ENCODE measurements at places on chromosomes 3 and 15. TPM values are rescaled to one million over a fixed set of nuclear protein-coding genes. Genes with fewer than 3 reads are reported as not detected.

GRCh38 chr3:50503504-50504342 is at the start of gene CACNA2D2:
Gene CACNA2D2 (minus strand): TSS chr3:50503634. CDS start chr3:50503423, 211 bp downstream.
- H3K4me1 ChIP-seq: no peaks in the 10 kb centered on the region
- H3K36me3 ChIP-seq: no peaks in the 10 kb centered on the region
- H3K27ac ChIP-seq: no peak within 1 kb of the TSS

GRCh38 chr3:65039754-65040210 is 352.0 kb upstream of the ADAMTS9 start:
- no peaks in the 10 kb centered on the region for H3K4me1 ChIP-seq
- H3K27me3 ChIP-seq: no peaks in the 10 kb centered on the region
- no peak overlapping the region for H3K27ac ChIP-seq
- no peak overlapping the region for H3K4me3 ChIP-seq

GRCh38 chr3:23444386-23444785 is 241.3 kb downstream of the UBE2E2 start:
- H3K4me3 ChIP-seq: no peak overlapping the region
- H3K27ac ChIP-seq: no peak overlapping the region
- H3K27me3 ChIP-seq: no peaks in the 10 kb centered on the region
- DNase-seq: no peak

GRCh38 chr3:149560001-149560400 is 85.5 kb downstream of the TM4SF4 start:
- DNase-seq: no peak
- H3K36me3 ChIP-seq: no peaks in the 10 kb centered on the region
- H3K4me3 ChIP-seq: no peak overlapping the region
- no peaks in the 10 kb centered on the region for H3K4me1 ChIP-seq

- no peak overlapping the region for H3K27ac ChIP-seq
- H3K36me3 ChIP-seq: no peaks in the 10 kb centered on the region
Measured at GRCh38 chr3:184467171-184467570, 87.3 kb downstream of the CHRD start.

DNA sequence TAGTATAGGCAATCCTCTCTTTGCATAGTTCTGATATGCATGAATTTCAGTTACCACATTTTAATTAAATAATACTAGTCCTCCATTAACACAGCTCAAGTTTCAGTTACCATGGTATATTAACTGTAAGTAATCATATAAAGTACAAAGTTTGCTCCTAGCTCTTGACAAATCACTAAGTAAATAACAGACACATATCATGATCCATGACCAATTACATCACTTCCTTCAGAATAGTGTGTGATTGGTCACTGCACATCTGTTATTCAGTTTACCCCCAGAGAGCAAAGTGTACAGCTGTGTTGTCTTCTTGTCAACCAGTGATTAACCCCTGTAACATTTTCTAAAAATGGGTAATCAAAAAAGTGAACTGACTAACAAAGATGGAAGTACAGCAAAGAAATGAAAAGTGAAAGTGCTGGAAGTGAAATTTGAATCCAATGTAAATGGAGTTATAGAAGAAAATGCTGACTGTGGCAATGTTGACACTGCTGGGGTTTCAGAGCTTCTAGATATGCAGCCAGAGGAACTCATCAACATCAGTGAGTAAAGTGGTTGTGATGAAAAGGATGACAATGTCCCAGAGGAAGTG is 30.2 kb upstream of the LEKR1 start:
- H3K4me3 ChIP-seq: no peak overlapping the region
- H3K4me1 ChIP-seq: peaks cover 34% of the 10 kb centered on the region
- peak overlapping the region; percentile 52 for H3K27ac ChIP-seq
- H3K36me3 ChIP-seq: peaks cover 38% of the 10 kb centered on the region
- no peak for DNase-seq

DNA sequence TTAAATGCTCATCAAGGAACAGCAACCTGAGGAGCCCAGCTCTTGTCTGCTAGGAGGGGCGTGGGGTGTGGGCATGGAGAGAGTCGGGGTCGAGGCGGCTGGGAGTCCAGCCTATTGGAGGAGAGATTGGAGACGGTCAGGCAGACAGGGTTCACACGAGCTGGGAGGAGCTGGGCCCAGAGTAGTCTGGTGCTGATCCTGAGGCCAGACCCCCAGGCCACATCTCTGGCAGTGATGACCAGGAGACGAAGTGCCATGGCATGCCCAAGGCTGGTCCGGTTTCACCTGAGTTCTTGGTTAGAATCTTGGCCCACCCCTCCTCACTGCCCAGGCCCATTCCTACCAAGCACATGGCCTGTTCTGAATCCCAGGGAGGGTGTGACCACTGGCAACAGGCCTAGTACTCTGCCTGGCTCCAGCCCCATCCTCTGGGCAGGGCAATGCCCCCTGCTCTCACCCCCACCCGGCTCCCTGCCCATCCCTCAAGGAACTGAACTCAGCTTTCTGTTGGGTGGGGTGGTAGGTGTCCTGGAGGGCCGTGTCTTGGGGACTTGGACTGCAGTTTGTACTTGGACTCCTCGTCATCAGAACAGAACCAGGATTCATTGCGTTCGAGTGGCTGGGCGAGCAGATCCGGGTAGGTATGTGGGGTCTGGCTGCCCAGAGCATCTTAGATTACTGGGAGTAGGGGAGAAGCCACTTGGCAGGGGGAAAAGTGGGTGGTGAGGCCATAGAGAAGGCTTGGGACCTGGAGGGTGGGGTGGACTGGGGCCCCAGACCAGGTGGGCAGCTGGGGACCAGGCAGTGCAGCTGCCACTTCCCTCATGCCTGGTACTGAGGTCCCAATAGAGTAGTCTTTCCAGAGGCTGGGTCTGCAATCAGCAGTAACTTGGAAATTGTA is 20.8 kb downstream of the SLC28A1 start:
- no peak overlapping the region for H3K4me3 ChIP-seq
- H3K27me3 ChIP-seq: peaks cover 2% of the 10 kb centered on the region
- no peak overlapping the region for H3K27ac ChIP-seq
- H3K36me3 ChIP-seq: no peaks in the 10 kb centered on the region

DNA sequence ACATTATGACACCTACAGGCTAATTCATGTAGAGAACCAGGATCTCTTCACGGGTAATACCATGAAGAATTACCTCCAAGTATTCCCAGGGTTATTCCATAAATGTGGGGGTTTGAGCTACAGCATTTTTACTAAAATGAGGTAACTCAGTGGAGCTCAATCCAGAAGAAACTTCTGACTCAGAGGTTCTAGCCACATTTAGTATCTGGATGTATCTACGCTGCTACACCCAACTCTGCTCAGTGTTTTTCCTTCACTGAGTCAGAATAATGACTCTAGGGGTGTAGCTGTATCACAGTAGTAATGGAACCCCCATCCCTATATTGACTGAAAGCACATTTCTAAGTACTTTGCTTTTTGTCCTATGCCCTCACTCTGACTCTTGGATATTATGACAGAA is 52.4 kb downstream of the COPS2 start:
- no peaks in the 10 kb centered on the region for H3K4me1 ChIP-seq
- H3K27ac ChIP-seq: no peak overlapping the region
- no peak overlapping the region for H3K4me3 ChIP-seq
- H3K36me3 ChIP-seq: peaks cover 14% of the 10 kb centered on the region

- H3K27ac ChIP-seq: no peak overlapping the region
- H3K27me3 ChIP-seq: no peaks in the 10 kb centered on the region
- no peaks in the 10 kb centered on the region for H3K36me3 ChIP-seq
- H3K4me1 ChIP-seq: peaks cover 21% of the 10 kb centered on the region
- DNase-seq: no peak
Measured at GRCh38 chr15:90044916-90045371, 43.8 kb downstream of the ZNF710 start.

DNA sequence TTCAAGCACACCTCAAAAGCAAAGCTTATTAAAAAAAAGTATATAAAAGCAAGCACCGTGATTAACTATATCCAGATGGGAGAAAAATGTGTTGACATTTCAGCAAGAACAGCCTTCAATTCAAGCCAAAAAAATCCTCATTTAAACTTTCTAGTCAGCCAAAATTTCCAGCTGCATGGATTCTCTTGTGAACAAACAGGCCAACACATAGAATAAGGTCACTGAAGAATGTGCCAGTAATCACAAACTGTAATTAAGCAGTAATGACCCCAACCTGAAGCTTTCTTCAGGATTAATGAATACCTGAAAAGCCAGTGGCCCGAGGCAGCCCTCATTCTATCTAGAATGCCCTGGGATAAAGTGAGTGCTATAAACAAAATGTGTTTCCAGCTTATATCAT is 130.7 kb upstream of the KCNMB2 start:
- no peaks in the 10 kb centered on the region for H3K4me1 ChIP-seq
- H3K4me3 ChIP-seq: no peak overlapping the region
- H3K27me3 ChIP-seq: no peaks in the 10 kb centered on the region
- DNase-seq: no peak
- H3K27ac ChIP-seq: no peak overlapping the region

DNA sequence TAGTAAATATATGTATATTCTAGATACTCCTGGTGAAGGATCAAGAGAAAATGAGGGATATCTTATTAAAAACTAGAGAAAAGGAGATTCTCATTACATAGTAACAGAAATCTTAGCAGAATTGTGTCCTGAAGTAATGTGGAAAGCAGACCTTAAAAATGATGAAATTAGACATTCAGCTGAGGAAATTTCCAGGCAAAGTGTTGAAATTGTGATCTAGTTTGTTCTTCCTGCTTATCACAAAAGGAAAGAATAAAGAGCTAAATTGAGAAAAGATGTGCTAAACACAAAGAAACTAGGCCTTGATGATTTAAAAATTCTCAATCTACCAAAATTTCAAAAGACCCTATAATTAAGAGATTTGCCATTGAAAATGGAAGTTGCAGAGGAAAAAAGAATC is 362.6 kb upstream of the PLSCR5 start:
- no peak for DNase-seq
- no peak overlapping the region for H3K4me3 ChIP-seq
- H3K4me1 ChIP-seq: no peaks in the 10 kb centered on the region
- H3K27ac ChIP-seq: no peak overlapping the region

DNA sequence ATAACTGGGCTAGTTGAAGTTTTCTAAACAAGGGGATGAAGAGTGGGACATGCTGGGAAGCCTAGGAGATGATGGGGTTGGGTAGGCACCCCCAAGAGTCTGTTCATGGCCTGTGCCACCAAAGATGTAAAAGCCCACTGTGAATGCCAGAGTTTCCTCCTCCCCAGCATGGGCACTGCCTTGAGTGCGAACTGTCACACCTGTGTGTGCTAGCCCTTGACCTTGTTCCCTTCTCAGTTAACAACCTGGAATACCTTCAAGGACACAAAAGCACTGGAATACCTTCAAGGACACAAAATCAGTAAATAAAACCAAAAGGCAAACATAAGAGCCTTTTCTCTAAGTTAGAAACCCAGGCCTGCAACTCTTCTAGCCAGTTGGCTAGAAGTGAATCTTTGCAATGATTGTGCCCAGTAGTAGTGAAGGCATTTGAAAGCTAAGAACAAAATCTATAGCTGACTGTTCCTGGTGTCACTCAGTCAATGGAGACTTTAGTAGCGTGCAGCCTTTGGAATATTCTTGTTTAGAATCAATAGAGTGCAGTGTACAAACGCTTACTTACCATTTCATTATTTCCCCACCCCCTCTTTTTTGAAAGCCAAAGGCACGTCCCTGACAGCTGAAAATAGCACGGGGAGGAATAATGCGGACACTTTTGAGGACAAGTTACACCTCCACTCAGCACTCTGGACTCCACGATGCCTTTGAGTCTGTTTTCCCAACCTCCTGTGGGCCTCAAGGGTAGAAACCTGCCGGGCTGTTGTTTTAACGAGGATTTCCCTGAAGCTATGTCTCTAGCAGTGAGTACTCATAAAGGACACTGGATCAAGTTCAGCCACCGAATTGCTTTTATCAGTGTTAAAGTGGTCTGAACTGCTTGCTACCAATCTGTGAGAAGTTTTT is 24.2 kb downstream of the PSMD6 start:
- H3K27me3 ChIP-seq: no peaks in the 10 kb centered on the region
- peak overlapping the region; percentile 36 for H3K27ac ChIP-seq
- no peak overlapping the region for H3K4me3 ChIP-seq
- H3K36me3 ChIP-seq: peaks cover 67% of the 10 kb centered on the region
- DNase-seq: no peak

DNA sequence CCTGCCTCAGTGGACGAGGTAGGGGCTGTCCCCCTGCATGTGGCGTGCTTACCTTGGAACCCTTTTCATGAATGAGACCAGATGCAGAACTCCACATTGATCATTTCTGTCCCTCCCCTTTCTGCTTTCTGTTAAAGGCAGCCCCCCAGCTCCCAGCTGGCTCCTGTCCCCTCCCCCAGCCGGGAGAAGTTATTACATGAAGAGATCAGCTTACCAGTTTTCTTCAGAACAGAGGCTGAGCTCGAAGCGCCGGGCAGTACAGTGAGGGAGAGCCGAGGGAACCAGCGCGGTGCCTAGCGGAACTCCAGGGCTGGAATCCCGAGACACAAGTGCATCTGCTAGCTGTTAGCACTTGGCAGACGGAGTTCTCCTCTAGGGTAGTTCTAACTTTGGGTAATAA is 263.3 kb upstream of the NR2E3 start:
- peaks cover 5% of the 10 kb centered on the region for H3K27me3 ChIP-seq
- DNase-seq: no peak
- H3K36me3 ChIP-seq: no peaks in the 10 kb centered on the region

GRCh38 chr3:141011997-141012262 is 39.2 kb upstream of the SPSB4 start:
- no peak overlapping the region for H3K4me3 ChIP-seq
- H3K4me1 ChIP-seq: peaks cover 8% of the 10 kb centered on the region
- no peak overlapping the region for H3K27ac ChIP-seq
- no peaks in the 10 kb centered on the region for H3K36me3 ChIP-seq
- no peak for DNase-seq

GRCh38 chr3:51362476-51362875 is 22.6 kb upstream of the MANF start:
- no peak overlapping the region for H3K27ac ChIP-seq
- no peaks in the 10 kb centered on the region for H3K36me3 ChIP-seq
- no peak overlapping the region for H3K4me3 ChIP-seq
- peaks cover 10% of the 10 kb centered on the region for H3K27me3 ChIP-seq
- no peaks in the 10 kb centered on the region for H3K4me1 ChIP-seq
- no peak for DNase-seq

GRCh38 chr15:84595660-84596059 is 5.1 kb upstream of the ZSCAN2 start:
- DNase-seq: no peak
- no peak overlapping the region for H3K27ac ChIP-seq
- peaks cover 6% of the 10 kb centered on the region for H3K27me3 ChIP-seq
- peaks cover 47% of the 10 kb centered on the region for H3K4me1 ChIP-seq
- peaks cover 6% of the 10 kb centered on the region for H3K36me3 ChIP-seq
- H3K4me3 ChIP-seq: no peak overlapping the region

IFT57 gene
- 25.7 TPM for total RNA-seq

LRRC34 gene
- 3.4 TPM for total RNA-seq

RPS27L gene
- 219 TPM for total RNA-seq

ISG20 gene
- 206 TPM for total RNA-seq

DBR1 gene
- total RNA-seq: 21.5 TPM

TMEM207 gene
- not detected for total RNA-seq

MOBP gene
- not detected for total RNA-seq

GP5 gene
- 1.3 TPM for total RNA-seq

CCDC13 gene
- total RNA-seq: 0.65 TPM

CPN2 gene
- not detected for total RNA-seq
